ENCODE measurements at places on chromosomes 13 and 19. TPM values are rescaled to one million over a fixed set of nuclear protein-coding genes. Genes with fewer than 3 reads are reported as not detected.

GRCh38 chr13:67772807-67773453, 542.8 kb upstream of the PCDH9 start:
- DNase-seq, result no peak

- DNase-seq, result no peak
Measured at GRCh38 chr19:38527466-38528136, 90.2 kb downstream of the MAP4K1 start.

GRCh38 chr19:55626350-55626749, 2.0 kb upstream of the ZNF784 start:
- DNase-seq, result no peak

DNA sequence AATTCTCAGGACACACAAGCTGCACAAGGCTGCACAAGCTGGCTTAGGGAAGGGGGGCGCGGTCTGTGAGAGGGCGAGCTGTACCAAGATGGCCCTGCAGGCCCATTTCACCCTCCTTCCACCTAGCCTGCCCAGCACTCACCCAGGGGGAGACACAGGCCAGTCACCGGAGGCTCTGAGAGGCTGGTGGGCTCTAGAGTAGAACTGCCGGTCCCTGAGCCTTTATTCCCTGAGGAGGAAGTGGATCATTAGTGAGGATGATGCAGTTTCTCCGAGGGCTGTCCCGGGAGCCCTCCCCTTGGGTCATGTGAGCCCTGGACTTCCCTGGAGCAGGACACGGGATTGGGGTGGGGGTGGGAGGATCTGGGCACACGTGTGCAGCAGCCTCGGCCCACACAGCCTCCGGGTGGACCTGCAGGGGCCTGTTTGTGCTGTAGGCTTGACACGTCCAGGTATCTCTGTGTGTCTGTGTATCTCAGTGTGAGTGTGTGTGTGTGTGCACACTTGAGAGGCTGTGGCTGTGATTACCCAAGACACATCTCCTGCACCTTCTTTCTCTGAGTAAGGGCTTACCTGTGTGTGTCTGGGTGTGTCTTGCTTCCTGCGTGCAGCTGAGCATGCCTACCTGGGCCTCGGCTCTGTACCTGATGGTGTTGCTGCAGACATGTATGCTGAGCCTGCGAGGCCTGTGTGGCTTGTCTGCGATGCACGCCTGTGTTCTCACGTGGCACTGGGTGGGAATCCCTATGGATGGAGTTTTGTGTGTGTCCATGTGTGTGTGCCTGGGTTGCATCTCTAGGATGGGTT, at the start of gene ACP5:
Gene ACP5 (minus strand): TSS at position 195 of the 807 bp plus-strand sequence. CDS start 328 bp downstream, outside the sequence.
- no peak for DNase-seq

DNA sequence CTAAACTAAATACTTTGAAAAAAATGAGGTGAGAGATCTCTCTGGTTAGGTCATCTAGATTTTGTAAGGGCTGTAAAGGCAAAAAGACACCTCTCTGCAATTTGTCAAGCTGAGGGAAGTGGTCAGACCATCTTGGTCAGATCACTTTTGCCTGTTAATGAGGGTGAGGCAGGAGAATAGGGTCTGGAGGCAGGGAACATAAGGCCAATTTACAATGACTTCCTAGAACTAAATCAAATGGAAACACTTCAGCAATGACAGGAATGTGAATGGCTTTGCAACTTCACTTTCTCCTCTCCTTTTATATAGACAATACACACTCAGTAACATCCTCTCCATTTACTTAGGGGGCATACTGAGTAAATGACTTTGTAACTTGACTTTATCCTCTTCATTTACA, 1653.4 kb downstream of the SLITRK5 start:
- DNase-seq, result no peak

DNA sequence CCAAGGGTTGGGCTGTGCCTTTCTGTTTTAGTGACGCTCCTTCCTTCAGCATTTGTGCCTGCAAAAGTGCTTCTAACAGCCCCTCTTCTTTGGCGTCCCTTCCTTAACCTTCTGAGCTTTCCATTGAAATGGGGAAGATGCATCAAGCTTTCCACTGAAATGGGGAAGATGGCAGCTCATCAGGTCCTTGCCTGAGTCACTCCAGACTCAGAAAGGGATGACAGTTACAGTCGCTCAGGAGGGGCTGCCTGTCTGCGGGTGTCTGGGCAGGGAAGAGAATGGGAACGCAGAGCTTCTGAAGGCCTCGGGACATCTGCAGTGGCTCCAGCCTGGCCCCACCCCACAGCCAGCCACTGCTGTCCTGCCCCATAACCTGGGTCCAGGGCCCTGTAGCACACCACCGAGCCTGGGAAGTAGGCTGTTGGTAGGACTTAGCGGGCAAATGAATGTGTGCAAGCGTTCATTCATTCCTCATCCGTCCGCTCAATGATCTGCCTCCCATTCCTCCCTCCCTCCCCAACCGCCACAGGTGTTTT, 9.8 kb downstream of the AP1M1 start:
- no peak for DNase-seq

- no peak for DNase-seq
Measured at GRCh38 chr19:52198678-52199077, 8.8 kb downstream of the PPP2R1A start.

- no peak for DNase-seq
Measured at GRCh38 chr19:5396096-5396939, 55.7 kb upstream of the PTPRS start.

DNA sequence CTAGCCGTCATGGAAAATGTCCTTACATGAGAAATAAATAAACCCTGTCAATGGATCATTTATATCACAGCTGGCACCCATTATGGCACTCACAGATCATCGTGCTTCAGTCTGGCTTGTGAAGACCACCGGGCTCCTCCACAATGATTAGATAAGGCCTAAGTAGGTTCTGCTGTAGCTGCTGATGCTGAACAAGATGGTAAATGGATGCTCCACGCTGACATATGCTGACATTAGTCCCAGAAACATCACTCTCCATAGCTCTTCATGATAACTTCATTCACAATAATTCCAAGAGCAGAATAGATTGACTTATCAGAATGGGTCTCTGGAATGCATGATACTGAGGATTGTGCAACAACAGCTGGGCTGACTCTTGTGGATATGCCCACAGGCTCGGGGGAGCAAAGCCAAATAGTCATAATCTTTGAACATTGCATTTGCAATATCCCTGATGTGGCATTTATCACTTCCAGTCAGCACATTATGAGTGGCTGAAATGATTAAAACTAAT, 63.8 kb upstream of the RXFP2 start:
- no peak for DNase-seq

- DNase-seq, result no peak
Measured at GRCh38 chr13:47826471-47826870, 174.6 kb downstream of the SUCLA2 start.

- no peak for DNase-seq
Measured at GRCh38 chr19:57263244-57263741, 17.0 kb upstream of the ZNF460 start.

GRCh38 chr13:103961784-103962183, 895.6 kb upstream of the SLC10A2 start:
- no peak for DNase-seq

Gene DZIP1
- total RNA-seq, result 39.1 TPM

Gene METTL21C
- not detected for total RNA-seq

Gene C19orf33
- total RNA-seq, result not detected

Gene SIGLEC10
- not detected for total RNA-seq

Gene TNFSF9
- 4.5 TPM for total RNA-seq
